ENCODE measurements at places on chromosomes 16 and 17.

GRCh38 chr17:49104511-49105074 lies 28.0 kb upstream of the B4GALNT2 start:
- DNase-seq, result no peak

- DNase-seq, result no peak
Observed at GRCh38 chr17:64358261-64358788, 32.3 kb downstream of the PECAM1 start.

DNA sequence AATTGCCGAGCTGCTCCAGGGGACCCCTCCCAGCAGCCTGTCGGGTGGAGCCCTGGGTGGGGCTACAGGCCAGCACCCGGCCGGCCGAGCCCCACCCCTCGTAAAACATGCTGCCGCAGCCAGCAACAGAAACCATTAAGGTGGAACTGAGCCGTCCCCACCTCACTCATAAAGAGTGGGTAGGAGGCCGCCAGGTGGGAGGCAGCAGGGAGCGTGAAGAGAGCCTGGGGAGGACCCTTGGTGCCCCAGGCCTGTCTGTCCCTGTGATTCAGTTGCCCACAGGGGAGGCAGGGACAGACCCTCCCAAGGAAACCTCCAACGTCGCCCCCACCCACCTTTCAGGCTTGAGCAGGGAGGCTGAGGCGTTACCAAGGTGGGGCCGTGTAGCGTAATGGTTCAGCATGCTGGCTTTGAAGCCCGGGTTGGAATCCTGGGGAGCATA lies 8.4 kb downstream of the FOXN1 start:
- no peak for DNase-seq

DNA sequence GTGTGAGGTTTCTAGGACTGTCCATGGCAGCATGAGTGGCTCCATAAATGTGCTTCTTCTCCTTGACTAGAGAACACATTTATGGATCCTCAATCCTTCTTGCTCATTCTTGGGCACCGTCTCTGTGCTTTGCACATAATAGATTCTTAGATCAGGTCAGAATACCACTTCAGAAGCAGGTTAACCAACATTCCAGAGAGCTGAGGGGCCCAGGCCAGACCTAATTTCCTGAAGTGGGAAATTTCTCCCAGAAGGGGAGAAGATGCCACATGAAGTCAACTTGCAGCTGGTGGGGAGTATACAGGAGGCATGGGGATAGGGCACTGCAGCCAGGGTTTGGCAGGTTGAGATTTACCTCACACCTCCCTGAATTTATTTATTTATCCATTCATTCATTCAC lies 24.4 kb upstream of the VAT1L start:
- peak; percentile 20 for DNase-seq

DNA sequence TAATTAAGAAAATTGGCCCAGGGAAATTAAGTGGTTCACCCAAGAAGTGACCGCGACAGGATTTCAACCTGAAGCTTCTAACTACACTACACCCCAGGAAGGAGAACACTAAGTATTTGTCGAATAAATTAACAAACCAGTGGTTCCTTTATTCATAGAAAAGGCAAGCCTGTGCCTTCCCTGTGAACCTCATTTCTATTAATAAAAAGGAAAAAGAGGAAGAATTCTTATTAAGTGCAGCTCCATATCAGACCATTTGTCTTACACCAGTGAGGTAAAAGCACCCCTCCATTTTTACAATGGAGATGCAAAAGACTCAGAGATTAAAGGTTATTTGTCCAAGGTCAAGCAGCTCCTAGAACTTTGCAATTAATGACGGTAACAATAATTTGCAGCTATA lies 1.7 kb downstream of the COPS3 start:
- DNase-seq, result no peak

- DNase-seq, result no peak
Observed at GRCh38 chr16:67430977-67431774, at the start of gene HSD11B2. TSS of gene HSD11B2 (plus strand) at chr16:67431121. CDS start at chr16:67431249, 128 bp downstream.

DNA sequence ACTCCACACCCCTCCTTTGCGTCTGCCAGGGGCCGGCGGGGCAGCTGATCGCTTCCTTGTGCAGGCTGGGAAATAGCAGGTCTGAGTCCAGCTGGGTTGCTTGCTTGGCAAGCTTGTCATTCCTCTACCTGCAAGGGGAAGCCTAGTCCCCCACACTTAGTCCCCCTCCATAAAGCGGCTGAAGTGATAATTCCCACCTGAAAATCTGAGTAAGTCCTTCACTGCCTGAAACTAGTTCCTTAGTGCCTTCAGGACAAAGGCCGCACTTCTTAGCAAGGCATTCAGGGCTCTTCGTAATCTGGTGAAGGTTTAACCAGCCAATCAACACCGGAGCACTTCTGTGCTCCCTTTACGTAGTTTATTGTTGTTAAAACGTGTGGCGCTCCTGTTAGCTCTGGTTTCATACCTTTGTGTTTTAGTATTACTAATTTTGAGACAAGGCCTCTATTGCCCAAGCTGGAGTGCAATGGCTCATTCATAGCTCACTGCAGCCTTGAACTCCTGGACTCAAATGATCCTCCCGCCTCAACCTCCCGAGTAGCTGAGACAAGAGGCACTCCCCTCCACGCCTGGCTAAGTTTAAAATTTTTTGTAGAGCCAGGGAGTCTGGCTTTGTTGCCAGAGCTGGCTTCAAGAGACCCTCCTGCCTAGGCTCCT lies 817 bp downstream of the PSKH1 start:
- no peak for DNase-seq

GRCh38 chr17:62882878-62883277 lies 74.8 kb upstream of the MARCHF10 start:
- no peak for DNase-seq

DNA sequence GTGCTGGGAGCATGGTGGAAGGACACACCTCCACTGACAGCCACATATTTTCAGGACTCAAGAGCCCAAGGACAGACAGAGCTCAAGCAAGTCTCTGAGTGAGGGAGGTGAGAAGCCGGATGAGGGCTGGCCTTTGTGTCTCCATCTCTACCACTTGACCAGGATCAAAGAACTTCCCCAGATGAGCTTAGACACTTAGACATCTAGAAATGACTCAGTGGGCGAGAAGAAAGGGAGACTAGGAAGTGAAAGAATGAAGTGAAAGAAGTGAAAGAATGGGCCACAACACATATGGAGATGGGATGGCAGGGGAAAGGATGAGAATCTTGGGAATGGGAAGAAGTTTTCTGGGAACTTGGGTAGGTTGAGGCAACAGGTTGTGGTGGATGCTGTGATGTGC lies 274.9 kb upstream of the CCL2 start:
- DNase-seq, result peak; percentile 32

DNA sequence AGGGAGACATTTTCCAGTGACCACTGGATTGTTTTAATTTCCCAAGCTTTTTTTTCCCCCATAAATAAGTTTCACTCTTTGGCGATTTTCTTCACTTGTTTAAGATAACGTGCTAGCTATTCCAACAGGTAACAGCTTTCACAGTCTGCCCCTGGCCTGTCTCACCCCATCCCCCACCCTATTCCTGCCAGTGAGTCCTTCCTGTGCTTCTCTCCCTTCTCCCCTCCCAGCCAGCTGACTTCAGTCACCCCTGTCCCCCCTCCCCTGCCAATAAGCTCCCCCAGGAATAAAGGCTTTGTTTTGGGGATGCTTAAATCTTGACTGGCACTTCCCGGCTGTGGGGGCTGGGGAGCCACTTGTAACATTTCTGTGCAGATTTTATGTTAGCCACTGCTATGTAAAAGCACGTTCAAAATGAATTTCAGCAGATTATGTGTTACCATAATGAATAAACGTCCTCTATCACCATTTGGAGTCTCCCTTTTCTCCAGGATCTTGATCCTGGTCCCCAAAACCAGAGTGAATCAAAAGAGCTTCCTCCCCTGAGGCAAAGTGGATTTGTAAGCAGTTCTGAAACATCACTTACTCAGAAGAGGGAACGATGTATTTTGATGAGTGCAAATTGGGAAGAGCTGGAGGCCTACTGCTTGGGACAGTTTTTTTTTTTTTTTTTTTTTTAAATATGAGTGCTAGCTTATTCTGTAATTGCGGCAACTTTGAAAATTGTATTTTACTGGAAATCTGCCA lies 58.2 kb downstream of the IGF2BP1 start:
- no peak for DNase-seq

GRCh38 chr16:617855-618254 lies 12.9 kb upstream of the WFIKKN1 start:
- no peak for DNase-seq

DNA sequence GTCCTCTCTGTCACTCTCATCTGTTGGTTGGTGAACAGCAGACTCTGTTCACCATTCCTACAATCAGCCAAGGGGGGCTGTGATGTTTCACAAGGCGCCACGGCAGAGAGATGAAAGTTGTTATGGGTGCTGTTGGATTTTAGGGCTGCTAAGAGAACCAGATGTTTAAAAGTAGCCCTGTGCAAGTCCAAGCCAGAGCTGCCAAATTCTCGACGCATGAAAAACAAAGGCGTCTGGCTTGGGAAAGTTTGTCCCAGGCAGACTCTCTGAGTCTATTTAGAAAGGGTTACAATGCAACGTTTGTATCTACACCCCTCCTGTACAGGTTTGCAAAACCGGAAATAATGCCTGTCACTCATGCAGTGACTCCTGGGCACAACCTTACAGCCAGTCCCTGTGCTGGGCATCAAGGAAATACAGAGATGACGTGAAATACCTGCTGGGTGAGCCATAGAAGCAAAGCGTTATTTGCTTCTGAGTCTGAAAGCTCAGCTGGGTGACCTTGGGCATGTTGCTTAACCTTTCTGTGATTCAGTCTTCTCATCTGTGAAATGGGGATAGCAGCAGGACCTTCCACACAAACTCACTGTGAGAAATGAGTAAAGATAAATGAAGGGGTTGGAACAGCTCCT lies 74.8 kb downstream of the XYLT1 start:
- DNase-seq, result no peak
